ENCODE measurements at places on chromosomes 6 and 20. TPM values are rescaled to one million over a fixed set of nuclear protein-coding genes. Genes with fewer than 3 reads are reported as not detected.

Gene RCAN2
- total RNA-seq, result not detected

GRCh38 chr6:50925981-50926380 is 107.3 kb downstream of the TFAP2B start:
- no peaks in the 10 kb centered on the region for H3K36me3 ChIP-seq
- no peaks in the 10 kb centered on the region for H3K4me1 ChIP-seq
- H3K4me3 ChIP-seq, result no peak overlapping the region
- DNase-seq, result no peak
- no peaks in the 10 kb centered on the region for H3K27me3 ChIP-seq

DNA sequence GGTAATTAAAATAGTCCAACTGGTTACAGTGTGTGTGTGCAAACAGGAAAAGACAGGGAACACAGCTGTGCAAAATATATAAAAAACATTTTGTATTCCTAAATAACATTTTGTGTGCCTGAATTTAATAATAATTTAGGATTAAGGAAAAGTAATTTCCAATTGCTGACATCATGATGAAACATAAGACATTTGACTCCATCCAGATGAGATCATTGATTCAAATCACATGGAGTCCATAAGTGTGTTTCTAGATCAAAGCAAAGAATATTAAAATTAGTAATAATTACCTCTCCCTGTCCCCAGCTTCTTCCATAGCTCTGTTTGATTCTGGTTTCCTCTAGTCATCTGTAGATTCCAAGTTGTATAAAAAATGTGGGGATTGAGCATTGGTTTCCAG is 64.6 kb upstream of the BTN3A2 start:
- no peaks in the 10 kb centered on the region for H3K27me3 ChIP-seq
- no peak for DNase-seq
- peaks cover 54% of the 10 kb centered on the region for H3K4me1 ChIP-seq
- H3K27ac ChIP-seq, result no peak overlapping the region
- H3K36me3 ChIP-seq, result peaks cover under 1% of the 10 kb centered on the region

DNA sequence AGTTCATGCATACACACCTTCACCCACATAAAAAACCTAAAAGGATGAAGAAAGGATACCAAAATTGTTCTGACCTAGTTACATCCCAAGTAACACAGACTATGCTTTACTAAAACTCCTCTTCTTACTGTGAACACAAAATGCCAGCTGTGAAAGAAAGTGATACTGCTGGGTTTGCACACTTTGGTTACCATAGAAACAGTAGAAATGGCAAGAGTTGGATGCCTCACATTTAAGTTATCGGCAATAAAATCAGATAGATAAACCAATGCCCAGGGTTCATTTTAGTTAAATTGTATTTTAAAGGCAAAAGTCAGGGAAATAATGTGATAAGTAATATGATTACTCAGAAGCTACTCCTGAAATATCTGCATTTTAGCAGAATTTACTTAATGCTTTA is 161.9 kb downstream of the CDK19 start:
- H3K4me3 ChIP-seq, result no peak overlapping the region
- H3K4me1 ChIP-seq, result no peaks in the 10 kb centered on the region
- H3K27me3 ChIP-seq, result no peaks in the 10 kb centered on the region
- DNase-seq, result no peak

Gene C20orf173
- total RNA-seq, result not detected

GRCh38 chr6:36028088-36028876 is 674 bp downstream of the MAPK14 start:
- peak overlapping the region; percentile 92 for H3K4me3 ChIP-seq
- H3K4me1 ChIP-seq, result peaks cover 39% of the 10 kb centered on the region
- H3K27me3 ChIP-seq, result no peaks in the 10 kb centered on the region
- peak overlapping the region; percentile 73 for H3K27ac ChIP-seq
- DNase-seq, result no peak

Gene BNIP5
- not detected for total RNA-seq

- H3K27ac ChIP-seq, result no peak overlapping the region
- H3K27me3 ChIP-seq, result no peaks in the 10 kb centered on the region
- no peak overlapping the region for H3K4me3 ChIP-seq
- no peak for DNase-seq
- no peaks in the 10 kb centered on the region for H3K4me1 ChIP-seq
- no peaks in the 10 kb centered on the region for H3K36me3 ChIP-seq
Observed at GRCh38 chr6:57307850-57308249, 9.6 kb upstream of the PRIM2 start.

DNA sequence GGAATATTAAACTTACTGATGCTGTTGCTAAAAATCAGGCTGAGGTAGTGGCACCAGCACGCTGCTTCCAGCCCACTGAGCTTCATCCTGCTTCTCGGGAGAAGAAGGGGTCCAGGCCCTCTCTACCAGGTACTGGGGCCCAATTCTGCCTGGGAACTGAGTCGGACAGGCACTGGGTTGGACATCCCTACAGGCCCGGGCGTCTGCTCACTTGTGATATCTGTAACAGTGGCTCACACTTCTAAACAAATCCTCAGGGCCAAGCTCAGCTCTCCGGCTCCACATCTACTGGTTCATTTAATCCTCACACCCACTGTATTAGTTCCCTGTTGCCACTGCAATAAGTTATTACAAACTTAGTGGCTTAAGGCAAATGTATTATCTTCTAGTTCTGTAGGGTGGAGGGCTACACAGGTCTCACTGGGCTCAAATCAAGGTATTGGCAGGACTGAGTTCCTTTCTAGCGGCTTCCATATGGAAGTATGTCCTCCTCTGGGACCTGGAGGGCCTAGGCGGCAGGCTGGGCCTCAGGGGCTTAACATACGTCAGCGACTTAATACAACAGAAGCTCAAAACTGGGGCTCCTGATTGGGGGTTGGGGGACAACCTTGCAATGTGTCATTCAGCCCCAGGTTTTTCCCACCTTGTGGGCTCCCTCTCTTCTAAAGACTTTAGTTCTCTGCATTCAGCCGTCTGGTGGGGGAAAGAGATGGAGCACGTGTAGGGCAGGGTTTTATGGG is 1.6 kb upstream of the KCNK15 start:
- peaks cover 3% of the 10 kb centered on the region for H3K4me1 ChIP-seq
- H3K27ac ChIP-seq, result no peak overlapping the region
- H3K4me3 ChIP-seq, result no peak overlapping the region
- DNase-seq, result no peak

Gene KIF25
- not detected for total RNA-seq

DNA sequence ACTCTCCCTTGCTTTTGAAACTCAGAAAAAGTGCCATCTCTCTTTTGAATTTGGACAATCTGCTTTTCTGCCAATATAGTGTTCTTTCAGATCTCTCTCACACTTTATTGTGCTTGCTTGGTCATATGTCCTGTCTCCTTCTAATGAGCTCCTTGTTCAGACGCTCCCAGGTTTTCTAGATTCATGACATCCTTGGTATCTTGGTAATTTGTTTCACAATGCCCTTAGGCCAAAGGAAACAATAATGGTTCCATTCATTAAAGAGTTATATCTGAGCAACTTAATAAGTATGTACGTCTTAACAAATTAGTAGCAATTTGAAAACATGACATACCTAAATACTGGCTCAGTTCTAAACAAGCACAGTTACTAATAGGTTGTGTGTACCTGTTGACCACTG is 293.4 kb upstream of the SPTLC3 start:
- H3K27ac ChIP-seq, result no peak overlapping the region
- DNase-seq, result no peak
- H3K4me3 ChIP-seq, result no peak overlapping the region
- H3K27me3 ChIP-seq, result no peaks in the 10 kb centered on the region
- no peaks in the 10 kb centered on the region for H3K36me3 ChIP-seq
- H3K4me1 ChIP-seq, result no peaks in the 10 kb centered on the region

DNA sequence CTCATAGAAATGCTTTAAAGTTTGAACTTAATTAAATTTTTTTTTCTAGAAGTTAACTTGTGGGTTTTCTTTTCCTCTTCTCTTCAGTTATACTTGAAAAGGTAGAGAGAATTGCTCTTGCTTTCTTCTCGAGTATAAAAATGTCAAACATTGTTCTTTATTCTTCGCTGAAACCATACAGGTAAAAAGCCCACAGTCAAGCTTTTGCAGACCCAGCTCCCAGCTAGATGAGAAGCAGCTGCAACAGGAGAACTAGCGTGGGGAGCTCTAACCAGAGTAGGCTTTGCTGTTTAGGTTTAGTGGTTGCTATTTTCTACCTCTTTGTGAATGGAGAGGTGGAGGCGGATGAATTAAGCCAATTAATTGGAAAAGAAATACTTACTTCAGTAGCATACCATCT is 102.7 kb downstream of the JARID2 start:
- H3K27ac ChIP-seq, result no peak overlapping the region
- DNase-seq, result no peak
- no peaks in the 10 kb centered on the region for H3K4me1 ChIP-seq
- peaks cover 4% of the 10 kb centered on the region for H3K36me3 ChIP-seq

Gene IL17A
- total RNA-seq, result not detected

DNA sequence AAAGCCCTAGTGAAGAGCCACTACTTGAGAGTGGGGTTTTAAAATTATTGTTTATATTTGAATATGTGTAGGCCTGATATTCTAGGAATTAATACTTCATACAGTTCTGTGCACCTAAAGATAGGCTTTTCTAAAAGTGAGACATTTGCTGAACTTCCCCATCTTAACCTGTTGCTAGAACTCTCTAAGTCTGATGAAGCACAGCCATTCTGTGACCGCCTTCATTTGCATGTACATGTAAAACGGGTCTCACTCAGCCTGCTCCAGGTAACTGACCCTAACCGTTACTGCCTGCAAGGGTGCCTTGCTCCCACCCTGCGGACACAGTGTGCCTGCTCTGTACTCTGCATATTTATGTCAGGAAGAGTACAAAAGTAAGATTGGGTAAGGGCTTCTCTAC is 44.3 kb upstream of the IRF4 start:
- peaks cover 2% of the 10 kb centered on the region for H3K4me1 ChIP-seq
- no peaks in the 10 kb centered on the region for H3K27me3 ChIP-seq
- no peak overlapping the region for H3K27ac ChIP-seq
- H3K36me3 ChIP-seq, result no peaks in the 10 kb centered on the region
- no peak overlapping the region for H3K4me3 ChIP-seq

Gene PI16
- 0.18 TPM for total RNA-seq

- H3K27me3 ChIP-seq, result no peaks in the 10 kb centered on the region
- H3K4me1 ChIP-seq, result no peaks in the 10 kb centered on the region
- no peak for DNase-seq
- no peak overlapping the region for H3K27ac ChIP-seq
- H3K36me3 ChIP-seq, result no peaks in the 10 kb centered on the region
- no peak overlapping the region for H3K4me3 ChIP-seq
Observed at GRCh38 chr6:122347280-122347679, 52.2 kb upstream of the HSF2 start.

- H3K36me3 ChIP-seq, result no peaks in the 10 kb centered on the region
- H3K27ac ChIP-seq, result no peak overlapping the region
- no peak overlapping the region for H3K4me3 ChIP-seq
- DNase-seq, result no peak
- no peaks in the 10 kb centered on the region for H3K27me3 ChIP-seq
Observed at GRCh38 chr20:29687438-29687837, 1570.0 kb upstream of the DEFB115 start.

DNA sequence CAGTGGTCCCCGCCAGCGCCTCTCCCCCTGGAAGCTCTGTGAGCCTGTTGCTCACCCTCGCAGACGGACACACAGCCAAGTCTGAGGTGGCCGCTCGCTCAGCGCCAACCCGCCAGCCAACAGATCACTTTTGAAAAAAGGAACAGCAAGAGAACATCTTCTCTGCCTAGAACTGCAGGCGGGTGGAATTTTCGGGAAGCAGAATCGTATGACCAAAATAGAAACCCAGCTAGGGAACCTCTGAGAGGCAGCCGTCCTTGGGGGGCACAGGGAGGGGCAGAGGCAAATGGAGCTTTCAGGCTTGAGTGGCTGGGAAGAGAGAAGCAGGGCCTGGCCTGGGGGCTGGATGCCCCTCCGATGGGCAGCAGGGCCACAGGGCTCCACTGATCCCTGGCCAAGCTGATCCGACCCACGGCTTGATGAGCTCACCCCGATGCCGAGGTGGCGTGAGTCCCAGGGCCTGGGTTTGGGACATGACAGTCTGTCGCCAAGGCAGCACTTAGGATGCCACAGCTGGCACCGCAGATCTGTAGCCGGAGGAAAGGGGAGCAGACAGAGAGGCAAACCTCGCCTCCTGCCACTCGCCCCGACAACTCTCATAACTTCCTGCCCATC is 9.8 kb downstream of the NFATC2 start:
- H3K27me3 ChIP-seq, result no peaks in the 10 kb centered on the region
- H3K4me3 ChIP-seq, result no peak overlapping the region
- no peak overlapping the region for H3K27ac ChIP-seq
- H3K36me3 ChIP-seq, result peaks cover 22% of the 10 kb centered on the region
- peaks cover 33% of the 10 kb centered on the region for H3K4me1 ChIP-seq

Gene TMEM74B
- 18.3 TPM for total RNA-seq

Gene KCNK16
- total RNA-seq, result not detected

Gene OR2H1
- total RNA-seq, result not detected

GRCh38 chr6:87342829-87343228 is 1.8 kb upstream of the C6orf163 start:
- H3K27ac ChIP-seq, result no peak overlapping the region
- DNase-seq, result no peak
- no peak overlapping the region for H3K4me3 ChIP-seq

DNA sequence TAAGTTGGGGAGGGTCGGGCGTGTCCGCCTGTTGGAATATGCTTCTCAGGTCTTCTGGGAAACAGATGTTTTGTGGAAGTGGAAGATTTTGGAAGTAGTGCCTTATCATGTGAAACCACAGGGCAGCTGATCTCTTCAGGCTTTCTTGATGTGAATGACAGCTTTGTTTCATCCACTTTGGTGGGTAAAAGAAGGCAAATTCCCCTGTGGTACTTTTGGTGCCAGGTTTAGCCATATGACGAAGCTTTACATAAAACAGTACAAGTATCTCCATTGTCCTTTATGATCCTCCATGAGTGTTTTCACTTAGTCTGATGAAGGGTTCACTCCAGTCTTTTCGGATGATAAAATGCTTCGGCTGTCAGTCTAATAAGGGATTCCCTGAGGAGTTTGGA is 4.6 kb downstream of the IRF4 start:
- no peak overlapping the region for H3K27ac ChIP-seq
- DNase-seq, result no peak
- no peaks in the 10 kb centered on the region for H3K36me3 ChIP-seq
- no peak overlapping the region for H3K4me3 ChIP-seq

All from K562 (cell line).